ENCODE measurements at places on chromosomes 3 and 15.

GRCh38 chr3:72904163-72904562 is 16.3 kb downstream of the GXYLT2 start:
- no peak for DNase-seq

- DNase-seq: no peak
These were observed 72.9 kb downstream of the CD200 start for GRCh38 chr3:112405845-112406244.

DNA sequence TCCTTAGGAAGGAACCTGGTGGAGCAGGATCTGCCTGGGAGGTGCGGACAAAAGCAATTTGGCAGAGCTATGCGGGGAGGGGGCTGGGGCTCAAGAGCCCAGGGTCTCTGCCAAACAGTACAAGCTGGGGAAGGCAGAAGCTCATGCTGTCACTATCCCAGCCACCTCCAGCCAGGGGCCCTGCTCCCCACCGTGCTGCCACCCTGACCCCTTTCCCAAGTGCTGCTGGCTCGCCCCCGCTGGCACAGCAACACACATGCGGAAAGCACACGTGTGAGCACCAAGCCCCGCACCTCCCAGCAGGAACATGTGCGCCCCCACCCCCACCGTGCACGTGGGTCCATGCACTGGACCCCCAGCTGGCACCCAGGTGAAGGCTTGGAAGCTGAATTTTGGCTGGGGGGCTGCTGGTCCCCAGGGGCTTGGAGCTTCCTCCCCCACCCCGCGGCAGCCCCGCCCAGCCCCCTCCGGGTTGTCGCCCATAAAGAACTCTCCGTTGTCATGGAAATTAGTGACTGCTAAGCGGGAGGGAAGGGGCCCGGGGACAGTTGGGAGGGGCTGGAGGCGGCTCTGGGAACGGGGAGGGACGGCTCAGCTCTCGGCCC is 742 bp downstream of the CAMKV start:
- no peak for DNase-seq

- DNase-seq: no peak
These were observed 58.2 kb downstream of the PCSK6 start for GRCh38 chr15:101431301-101431700.

Data from omental fat pad (tissue), 4 donors.